ENCODE measurements at places on chromosomes 1 and 21.

DNA sequence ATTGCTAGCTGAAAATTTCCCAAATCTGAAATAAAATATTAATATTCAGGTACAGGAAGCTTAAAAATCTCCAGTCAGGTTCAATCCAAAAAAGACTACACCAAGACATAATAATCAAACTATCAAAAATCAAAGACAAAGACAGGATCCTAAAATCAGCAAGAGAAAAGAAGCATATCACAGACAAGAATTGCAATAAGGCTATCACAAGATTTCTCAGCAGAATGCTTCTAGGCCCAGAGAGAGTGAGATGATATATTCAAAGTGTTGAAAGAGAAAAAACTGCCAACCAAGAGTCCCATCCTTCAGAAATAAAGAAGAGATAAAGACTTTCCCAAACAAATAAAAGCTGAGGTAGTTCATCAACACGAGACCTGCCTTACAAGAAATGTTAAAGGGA is 5.0 kb upstream of the SELP start:
- DNase-seq: no peak

DNA sequence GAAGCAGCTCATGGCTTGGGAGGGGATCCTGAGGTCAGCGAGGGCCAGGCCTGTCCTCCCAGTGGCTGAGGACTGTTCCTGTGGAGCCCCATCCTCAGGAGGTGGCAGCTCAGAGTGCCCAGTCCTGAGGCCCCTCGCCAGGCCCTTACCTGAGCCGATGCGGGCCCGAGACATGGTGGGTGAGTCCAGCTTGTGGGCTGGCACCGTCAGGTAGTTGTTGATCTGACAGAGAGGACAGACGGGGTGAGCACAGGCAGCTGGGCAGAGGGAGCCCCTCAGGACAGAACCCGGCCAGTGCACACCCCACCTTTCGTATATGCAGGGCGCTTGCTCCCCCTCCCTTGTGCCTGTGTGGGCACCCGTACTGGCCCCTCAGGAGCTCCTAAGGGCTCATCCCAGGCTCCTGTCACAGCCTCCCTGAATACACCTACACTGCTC is 53.9 kb downstream of the SLC9A1 start:
- no peak for DNase-seq

DNA sequence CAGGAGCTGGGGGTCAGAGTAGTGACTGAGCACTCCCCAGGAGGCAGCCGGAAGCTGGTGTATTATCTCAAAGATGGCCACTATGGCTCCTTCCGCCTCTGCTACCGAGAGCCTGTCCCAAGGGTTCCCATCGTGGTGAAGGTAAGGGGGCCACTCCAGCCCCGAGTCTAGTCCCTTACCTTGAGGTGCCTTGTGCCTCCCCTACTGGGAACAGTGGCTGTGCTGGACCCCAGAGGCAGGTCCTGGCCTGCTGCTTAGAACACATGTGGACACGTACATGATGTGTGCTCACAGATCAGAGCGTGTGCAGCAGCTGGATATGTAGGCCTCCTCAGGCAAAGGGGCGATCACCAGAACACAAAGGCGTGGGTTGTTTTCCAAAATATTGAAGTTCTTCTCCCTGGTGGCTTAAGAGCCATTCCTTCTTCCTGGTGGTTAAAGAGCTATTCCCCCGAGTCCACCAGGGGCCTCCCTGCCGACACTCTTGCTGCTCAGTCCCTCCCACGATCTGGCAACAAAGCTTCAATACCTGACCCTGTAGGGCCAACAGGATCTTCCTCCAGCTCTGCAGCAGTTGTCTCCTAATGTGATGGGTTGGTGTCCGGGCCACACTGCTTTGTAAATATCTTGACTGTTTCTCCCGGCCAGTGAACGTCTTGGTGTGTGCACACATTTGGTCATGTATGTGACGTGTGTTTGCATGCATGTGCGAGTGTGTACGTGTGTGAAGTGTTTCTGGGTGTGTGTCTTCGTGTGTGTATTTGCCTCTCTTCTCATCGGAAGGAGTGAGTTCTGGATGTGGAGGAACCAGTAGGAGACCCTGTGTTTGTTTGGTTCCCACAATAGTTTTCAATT is 68.4 kb upstream of the TINAGL1 start:
- DNase-seq: no peak

DNA sequence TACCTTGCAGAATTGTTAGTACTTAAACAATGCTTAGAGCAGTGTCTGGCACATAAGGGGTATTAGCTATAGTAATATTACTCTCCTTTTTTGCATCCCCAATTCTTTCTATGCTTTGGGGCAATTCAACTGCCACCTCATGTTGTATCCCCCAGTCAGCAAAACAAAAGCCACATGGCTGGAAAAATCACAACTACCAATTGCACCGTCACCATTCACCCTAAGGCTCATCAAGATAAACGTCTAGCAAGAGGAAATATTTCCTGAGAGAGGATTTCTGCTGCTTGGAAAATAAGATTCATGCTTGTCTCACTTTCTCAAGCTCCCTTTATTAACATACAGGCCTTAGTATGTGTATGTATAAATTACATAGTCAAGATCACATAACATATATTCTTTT is 12.1 kb upstream of the TLR5 start:
- no peak for DNase-seq

DNA sequence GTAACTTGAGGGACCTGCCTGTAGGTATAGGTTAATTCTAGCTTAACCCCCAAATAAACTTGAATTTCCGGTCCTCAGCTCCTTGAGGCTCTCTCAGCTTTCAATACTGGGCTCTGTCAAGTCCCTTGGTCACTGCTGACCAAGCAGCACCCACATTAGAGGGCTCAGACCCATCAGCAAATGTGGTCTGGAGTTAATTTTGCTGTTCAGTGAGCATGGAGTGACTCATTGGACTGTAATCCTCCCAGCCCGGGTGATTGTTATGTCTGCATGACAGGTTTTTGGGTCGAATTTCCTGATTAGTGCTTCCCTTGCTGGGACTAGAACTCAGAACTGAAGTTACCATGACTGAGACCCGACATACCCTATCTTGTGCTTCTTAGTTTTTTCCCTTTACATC is 130.6 kb downstream of the URB2 start:
- DNase-seq: no peak

- no peak for DNase-seq
Observed at GRCh38 chr21:17359781-17360180, 153.1 kb upstream of the CXADR start.

DNA sequence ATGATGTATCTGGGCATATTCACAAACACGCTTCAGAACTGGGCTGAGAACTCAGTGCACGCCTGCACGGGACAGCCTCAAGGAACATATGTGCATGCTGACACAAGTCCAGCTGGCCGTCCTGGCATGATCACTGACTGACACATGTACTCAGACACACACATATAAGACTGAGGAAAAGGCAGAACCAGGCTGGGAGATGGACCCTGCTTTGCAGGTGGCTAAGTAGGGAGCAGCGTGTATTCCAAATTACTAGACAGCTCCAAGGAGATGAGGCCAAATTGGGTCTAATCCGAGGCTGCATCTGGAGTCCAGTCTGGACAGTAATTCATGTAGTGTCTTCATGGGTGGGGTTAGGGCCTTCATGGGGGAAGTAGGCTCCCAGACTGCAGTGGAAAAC is 41.4 kb upstream of the GJB5 start:
- DNase-seq: no peak

- DNase-seq: no peak
Observed at GRCh38 chr1:188594542-188595235, 1765.9 kb downstream of the PLA2G4A start.

DNA sequence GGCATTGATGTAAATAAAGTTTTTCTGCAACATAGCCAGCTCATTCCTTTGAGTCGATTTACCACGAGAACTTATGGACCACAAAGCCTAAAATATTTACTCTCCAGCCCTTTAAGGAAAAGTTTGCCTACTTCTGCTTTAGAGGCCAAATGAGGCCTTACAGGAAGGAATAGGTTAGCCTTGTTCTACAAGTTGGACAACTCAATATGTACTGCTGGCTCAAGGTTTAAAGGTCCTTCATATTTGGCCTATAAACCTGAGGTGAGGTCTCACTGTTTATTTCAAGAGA is 144.5 kb upstream of the DNAH14 start:
- DNase-seq: no peak

GRCh38 chr1:5933050-5933449 is 59.2 kb downstream of the NPHP4 start:
- no peak for DNase-seq

- peak; percentile 46 for DNase-seq
Observed at GRCh38 chr1:236395230-236395946, 1.3 kb downstream of the EDARADD start.

- no peak for DNase-seq
Observed at GRCh38 chr1:60911966-60912697, 170.2 kb upstream of the NFIA start.

- DNase-seq: peak; percentile 34
Observed at GRCh38 chr1:235513495-235514366, 9.5 kb upstream of the B3GALNT2 start.

GRCh38 chr21:46065215-46065913 is 32.5 kb upstream of the COL6A2 start:
- DNase-seq: no peak

GRCh38 chr1:225863167-225863566 is 19.0 kb downstream of the TMEM63A start:
- no peak for DNase-seq

DNA sequence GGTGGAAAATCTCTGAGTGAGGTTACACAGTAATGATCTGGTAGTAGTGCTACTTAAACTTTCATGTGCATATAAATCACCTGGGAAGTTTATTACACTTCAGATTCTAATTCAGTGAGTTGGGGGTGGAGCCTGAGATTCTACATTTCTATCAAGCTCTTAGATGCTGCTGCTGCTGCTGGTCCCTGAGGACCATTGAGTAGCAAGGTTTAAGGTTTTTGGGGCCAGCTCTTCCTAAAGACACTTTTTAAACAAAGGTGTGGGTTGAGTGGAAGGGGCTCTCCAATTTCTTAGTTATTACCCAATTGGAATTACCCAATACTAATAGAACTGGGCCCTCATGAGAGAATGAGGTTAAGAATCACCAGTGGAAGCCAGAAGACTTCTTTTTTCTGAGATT is 29.5 kb downstream of the KCNA3 start:
- no peak for DNase-seq

GRCh38 chr1:204651843-204652421 is 33.6 kb downstream of the LRRN2 start:
- DNase-seq: no peak

All from activated gamma-delta T cell treated with Interleukin-2 at 50 U/mL for 16 hours (primary cell).